ENCODE measurements at places on chromosomes 2 and 18.
A peak's percentile ranks its signal among the peaks of the same experiment; 100 is the strongest.

GRCh38 chr2:36659872-36660312 is 36.6 kb upstream of the VIT start:
- DNase-seq, result no peak

DNA sequence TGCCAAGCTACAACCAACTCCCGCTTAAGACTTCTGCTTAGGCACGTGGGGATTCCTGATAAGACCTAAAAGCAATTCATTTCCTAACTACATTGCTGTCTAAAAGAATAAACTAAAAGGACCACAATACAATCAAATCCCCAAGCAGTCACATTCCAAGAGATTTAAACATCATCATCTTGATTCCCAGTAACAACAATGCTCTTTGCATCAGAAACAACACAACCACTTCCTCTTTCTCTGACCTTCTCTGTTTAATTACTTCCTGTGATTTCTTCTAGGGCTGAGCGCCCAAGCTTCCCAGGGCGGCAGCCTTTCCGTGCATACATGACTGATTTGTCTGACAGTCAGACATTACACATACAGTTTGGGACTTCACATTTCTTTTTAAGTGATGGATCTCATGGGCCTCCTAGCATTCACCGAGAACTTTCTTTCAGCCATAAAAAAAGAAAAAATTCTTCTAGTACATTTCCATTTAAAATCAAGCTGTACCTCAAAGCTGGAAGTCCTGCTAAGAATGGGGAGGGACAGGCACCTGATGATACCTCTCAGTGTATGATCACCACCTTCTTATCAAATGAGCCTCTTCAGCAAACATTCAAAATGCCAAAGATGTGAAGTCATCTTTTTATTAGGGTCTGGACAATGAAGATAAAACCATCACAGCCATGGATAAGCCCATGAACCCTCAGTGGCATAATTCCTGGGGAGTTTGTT is 11.5 kb downstream of the SPRED2 start:
- DNase-seq, result no peak

- DNase-seq, result no peak
Measured at GRCh38 chr2:149490296-149490695, 97.3 kb downstream of the MMADHC start.

- DNase-seq, result no peak
Measured at GRCh38 chr2:43521568-43521967, 74.3 kb downstream of the THADA start.

DNA sequence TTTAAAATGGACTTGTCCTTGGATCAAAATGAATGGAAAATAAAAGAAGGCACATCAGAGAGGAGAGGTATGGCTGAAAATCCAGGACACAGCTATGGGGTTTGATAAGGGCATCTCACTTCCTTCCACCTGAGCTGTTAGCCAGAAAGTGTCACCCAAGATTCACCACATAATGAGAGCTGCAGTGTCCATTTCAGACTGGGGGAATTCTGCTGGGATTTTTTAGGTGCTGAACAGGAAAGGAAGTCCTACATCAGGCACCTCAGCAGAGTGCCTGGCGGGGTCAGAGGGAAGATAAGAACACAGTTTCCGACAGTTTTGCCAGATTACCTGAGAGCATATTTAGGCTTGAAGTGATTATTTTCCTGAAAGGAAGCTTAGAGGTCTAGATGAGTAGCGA is 187.6 kb upstream of the HNMT start:
- DNase-seq, result no peak

DNA sequence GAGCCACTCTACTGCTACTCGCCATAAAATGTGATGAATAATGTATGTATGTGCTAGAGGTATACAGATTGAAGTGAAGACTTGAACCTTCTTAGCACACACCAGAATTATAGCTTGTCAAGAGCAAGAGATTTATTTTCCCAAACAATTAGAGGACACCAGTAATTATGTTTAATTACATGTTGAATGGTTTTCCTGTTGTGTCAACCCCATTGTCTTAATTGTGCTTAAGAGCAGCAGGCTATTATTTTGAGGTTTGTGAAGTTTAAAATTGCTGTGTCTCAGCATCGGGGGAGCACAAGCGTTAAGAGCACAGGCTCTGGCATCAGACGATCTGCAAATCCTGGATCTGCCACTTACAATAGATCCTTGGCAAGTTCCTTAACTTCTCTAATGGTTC is 29.0 kb downstream of the KIF5C start:
- no peak for DNase-seq

DNA sequence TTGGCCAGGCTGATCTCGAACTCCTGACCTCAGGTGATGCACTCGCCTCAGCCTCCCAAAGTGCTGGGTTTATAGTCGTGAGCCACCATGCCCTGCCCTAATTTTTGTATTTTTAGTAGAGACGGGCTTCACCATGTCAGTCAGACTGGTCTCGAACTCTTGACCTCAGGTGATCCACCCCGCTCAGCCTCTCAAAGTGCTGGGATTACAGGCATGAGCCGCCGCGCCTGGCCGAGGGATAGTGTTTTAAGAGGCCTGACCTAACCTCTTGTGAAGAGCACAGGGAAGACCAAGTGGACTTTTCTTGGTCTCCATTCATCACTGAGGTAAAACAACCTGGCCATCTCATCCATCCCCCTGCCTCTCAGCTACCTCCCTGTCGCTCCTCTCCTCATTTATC is 29.7 kb downstream of the SIX2 start:
- DNase-seq, result no peak

DNA sequence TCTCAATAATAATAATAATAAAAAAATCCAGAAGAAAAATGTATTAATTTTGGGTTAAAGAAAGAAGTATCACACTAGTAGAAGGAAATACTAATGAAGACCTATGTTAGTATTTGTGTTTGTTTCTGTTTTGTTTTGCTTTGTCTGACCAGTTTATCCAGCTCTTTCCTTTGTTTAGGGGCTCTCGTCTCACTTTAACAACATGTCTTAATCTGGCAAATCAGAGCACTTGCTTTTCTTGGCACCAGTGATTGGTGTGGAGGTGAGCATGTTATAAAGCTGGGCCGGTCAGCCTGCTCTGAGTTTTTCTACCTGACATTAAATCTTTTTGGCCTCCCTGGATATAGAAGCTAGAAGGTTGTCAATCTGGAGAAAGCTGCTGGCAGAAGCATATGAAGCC is 15.1 kb upstream of the MEX3C start:
- no peak for DNase-seq

DNA sequence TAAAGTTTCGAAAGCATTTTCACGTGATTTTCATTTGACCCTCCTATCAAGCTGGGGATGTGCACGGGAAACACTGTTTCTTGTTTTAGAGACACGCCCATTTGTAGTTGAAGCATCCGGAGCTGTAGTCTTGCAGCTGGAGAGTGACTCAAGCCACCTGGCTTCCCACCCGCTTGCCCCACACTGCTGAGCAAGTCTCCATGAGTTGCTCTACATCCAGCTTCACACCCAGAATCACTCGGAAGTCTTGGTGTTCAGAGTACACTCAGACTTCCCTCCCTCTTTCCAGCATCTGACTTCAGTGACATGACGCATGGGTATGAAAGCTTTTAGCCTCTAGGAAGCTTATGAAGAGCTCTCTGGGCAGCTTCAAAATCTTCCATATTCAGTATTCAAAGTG is 262.4 kb downstream of the NBAS start:
- DNase-seq, result no peak

DNA sequence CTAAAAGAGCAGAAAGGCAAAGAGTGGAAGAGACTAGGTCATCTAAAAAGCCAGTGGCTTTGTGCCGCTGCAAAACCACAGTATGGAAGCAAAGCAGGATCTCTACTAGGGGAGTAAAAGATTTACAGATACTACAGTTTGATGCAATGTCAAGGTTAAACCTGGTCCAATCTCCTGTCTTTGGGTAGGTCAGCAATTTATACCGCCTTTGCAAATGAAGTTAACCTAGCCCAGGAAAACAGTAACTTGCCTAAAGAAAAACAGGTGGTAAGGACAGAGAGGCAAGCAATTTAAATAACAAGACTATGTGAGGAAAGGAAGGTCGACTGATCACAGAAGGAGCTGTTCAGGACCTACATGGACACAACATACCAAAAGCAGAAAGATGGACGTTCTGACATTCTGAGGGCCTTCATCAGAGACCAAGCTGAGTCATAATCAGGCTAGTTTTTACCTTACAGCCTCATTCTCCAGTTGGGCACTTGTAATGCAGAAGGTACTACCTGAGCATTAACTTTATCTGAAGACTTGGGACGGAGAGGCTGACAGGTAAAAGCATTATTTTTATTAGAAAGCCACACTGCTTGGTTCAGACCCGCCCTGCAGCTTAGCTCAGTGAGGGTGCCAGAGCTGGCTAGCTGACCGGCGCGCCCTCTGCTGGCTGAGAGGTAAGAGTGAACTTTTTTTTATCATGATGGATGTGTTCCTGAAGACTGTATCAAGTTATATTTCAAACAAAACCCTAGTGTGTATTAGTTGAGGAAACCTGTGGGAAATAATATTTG is 15.9 kb downstream of the CDKL4 start:
- peak; percentile 71 for DNase-seq

DNA sequence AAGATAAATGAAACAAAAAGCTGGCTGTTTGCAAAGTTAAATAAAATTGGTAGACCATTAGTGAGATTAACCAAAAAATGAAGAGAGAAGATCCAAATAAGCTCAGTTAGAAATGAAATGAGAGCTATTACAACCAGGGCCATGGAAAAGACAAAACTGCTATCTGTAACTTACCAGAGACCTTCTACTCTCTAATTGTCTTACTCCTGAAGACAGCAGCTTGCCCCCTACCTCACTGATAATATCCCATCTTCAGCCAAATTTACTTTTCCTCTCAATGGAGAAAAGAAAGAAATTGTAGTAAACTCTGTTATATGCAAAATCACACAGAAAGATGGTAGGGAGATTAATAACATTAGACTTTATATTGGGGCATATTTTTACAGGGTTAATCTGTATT is 178.2 kb downstream of the LCLAT1 start:
- no peak for DNase-seq

- DNase-seq, result no peak
Measured at GRCh38 chr2:85803704-85804425, 50.1 kb downstream of the ATOH8 start.

DNA sequence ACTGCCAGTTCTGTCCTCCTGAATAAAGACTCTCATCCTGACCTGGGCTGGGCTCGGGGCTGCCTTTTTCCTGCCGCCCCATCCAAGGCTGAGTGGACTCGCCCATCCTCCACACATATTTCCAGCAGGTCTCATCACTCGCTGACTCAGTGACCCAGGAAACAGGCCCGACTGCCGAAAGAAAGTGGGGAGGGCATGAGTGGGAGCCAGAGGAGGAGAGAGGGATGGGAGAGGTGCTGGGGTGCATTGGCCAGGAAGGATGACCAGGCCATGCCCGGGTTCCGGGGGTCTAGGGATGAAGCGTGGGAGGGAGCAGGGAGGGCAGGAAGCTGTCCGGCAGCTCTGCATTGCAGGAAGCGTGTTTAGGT is 66.7 kb downstream of the TWIST2 start:
- no peak for DNase-seq

DNA sequence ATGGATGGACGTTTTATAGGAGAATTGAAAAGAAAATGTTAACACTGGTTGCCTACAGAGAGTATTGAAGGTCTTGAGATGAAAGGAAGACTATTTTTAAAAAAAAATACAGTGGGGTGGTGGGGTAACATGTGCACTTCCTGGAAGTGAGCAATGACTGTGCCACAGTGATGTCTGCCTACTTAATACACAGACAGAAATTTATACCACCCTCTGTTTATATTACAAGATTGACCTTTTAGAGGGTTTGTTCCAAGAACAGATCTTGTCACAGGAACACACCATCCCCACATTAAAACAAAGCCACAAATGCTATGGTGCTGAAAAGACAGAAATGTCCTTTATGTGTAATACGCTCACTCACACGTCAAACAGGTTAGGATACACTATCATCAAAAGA is 87.6 kb downstream of the THADA start:
- no peak for DNase-seq

GRCh38 chr18:52716973-52717372 is 377.0 kb downstream of the DCC start:
- no peak for DNase-seq
